K562 (cell line): ENCODE measurements at places on chromosomes 4 and X. TPM values are rescaled to one million over a fixed set of nuclear protein-coding genes. Genes with fewer than 3 reads are reported as not detected.

DNA sequence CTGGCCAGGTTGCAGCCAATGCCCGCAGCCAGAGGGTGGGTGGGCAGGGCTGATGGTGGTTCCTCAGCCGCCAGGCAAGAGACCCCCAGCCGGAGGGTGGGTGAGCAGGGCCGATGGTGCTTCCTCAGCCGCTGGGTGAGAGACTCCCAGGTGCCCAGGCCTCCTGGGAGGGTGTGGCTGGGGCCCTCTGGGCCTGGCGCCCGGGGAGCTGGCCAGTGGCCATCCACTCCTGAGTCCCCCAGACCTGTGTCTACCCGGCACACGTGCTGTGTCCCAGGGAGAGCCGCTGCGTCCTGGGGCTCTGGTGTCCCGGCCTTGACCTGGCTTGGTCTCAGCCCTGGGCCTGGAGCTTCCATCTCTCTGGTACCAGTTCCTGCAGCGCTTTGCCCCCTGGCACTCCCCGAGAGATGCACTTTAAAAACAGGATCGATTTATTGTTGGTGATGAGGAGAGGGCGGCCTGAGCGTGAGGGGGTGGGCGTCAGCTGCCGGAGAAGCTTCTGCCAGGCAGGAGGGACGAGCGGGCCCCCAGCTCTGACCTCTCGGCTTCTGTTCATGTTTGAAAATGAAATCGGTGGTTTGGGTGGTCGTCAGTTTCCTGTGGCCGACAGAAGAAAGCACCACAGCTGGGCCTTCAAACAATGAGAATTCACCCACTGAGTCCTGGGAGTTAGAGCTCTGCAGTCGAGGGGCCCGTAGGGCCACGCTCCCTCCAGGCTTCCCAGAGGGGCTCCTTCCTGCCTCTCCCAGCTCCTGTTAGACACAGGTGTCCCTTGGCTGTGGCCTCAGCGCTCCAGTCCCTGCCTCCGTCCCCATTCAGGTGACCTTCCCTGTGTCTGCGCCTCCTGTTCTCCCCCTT is 6.5 kb downstream of the DOK7 start:
- H3K27ac ChIP-seq = no peak overlapping the region
- no peak overlapping the region for H3K4me3 ChIP-seq
- H3K4me1 ChIP-seq = peaks cover 25% of the 10 kb centered on the region
- peaks cover 28% of the 10 kb centered on the region for H3K27me3 ChIP-seq
- no peaks in the 10 kb centered on the region for H3K36me3 ChIP-seq

DNA sequence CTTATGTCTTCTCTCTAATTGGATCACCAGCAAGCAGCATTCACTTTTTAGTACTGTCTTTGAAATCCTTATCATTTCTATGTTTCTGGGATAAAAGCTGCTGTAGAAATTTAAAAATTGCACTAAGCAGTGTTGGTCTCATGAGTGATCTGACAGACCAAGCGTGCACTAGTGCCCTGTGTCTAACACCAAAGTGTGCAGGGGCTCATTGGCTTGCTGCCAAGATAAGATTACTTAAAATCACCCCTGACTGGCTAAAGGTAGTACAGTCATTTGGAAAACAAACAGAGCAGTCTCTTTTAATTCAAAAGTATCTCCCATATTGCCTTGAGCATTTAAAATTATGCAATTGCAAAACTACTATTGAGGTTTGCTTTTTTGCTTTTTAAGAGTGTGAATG is 304.6 kb downstream of the ARAP2 start:
- no peaks in the 10 kb centered on the region for H3K4me1 ChIP-seq
- no peak for DNase-seq
- H3K36me3 ChIP-seq = no peaks in the 10 kb centered on the region
- no peaks in the 10 kb centered on the region for H3K27me3 ChIP-seq

The C1QTNF7 gene
- total RNA-seq = not detected in 2 replicates

DNA sequence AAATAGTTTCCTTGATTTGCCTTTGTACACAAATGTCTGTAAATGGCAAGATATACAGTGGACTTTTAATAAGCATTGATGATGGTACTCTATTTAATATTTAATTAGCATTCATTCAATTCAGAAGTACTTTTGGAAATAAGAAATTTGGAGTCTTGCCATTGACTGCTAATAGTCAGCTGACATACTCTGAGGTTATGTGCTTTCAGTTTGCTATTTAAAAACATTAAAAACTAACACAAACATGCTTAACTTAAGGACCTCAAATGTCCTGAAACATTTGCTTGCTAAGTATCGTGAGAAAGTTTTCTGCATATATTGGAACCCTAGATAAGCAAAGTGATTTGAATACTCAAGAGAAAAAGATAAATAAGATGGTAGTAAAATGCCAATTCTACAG is 64.6 kb downstream of the REELD1 start:
- no peaks in the 10 kb centered on the region for H3K27me3 ChIP-seq
- no peak for DNase-seq
- H3K4me3 ChIP-seq = no peak overlapping the region
- peaks cover 5% of the 10 kb centered on the region; the same call in 2 of the 3 replicates for H3K4me1 ChIP-seq
- H3K36me3 ChIP-seq = no peaks in the 10 kb centered on the region
- H3K27ac ChIP-seq = no peak overlapping the region

DNA sequence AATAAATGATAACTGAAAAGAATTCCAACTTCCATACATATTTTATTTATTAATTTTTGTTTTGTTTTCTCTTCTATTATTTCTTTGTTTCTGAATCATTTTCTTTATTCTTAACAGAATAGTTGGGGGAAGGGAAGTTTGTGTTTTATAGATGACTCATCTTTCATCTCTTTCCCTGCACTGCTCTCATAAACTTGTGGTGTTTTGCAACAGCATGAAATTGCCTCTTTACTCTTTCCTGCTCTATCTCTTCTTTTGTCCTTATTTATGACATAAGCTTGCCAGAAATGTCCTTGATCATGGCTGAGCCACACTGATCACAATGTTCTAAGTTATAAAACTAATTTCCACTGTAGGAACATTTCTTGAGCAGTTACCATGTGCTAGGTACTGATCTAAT is 22.3 kb downstream of the QRFPR start:
- H3K36me3 ChIP-seq = no peaks in the 10 kb centered on the region
- DNase-seq = no peak
- no peak overlapping the region for H3K27ac ChIP-seq
- no peak overlapping the region for H3K4me3 ChIP-seq

- H3K4me1 ChIP-seq = no peaks in the 10 kb centered on the region
- no peaks in the 10 kb centered on the region for H3K27me3 ChIP-seq
- H3K4me3 ChIP-seq = no peak overlapping the region
- DNase-seq = no peak
- no peaks in the 10 kb centered on the region for H3K36me3 ChIP-seq
- no peak overlapping the region for H3K27ac ChIP-seq
These were observed 30.7 kb downstream of the HS3ST1 start for GRCh38 chr4:11397819-11398610.

GRCh38 chrX:84221181-84221580 is 33.2 kb upstream of the RPS6KA6 start:
- no peaks in the 10 kb centered on the region for H3K4me1 ChIP-seq
- no peak overlapping the region for H3K27ac ChIP-seq
- DNase-seq = no peak
- no peaks in the 10 kb centered on the region for H3K27me3 ChIP-seq
- no peaks in the 10 kb centered on the region for H3K36me3 ChIP-seq

- no peak for DNase-seq
- H3K4me1 ChIP-seq = no peaks in the 10 kb centered on the region
- no peak overlapping the region for H3K4me3 ChIP-seq
These were observed 144.6 kb upstream of the EDNRA start for GRCh38 chr4:147336252-147336651.

The APLN gene
- total RNA-seq = 0.04 TPM in 1 of 2 replicates, not detected in the other

GRCh38 chr4:95465010-95465409 is 83.8 kb downstream of the UNC5C start:
- no peaks in the 10 kb centered on the region for H3K4me1 ChIP-seq
- no peak overlapping the region for H3K27ac ChIP-seq
- DNase-seq = no peak
- 0 out of 2 replicates have a peak, but pooled peaks cover 4% of the 10 kb centered on the region for H3K27me3 ChIP-seq
- no peaks in the 10 kb centered on the region for H3K36me3 ChIP-seq
- no peak overlapping the region for H3K4me3 ChIP-seq

DNA sequence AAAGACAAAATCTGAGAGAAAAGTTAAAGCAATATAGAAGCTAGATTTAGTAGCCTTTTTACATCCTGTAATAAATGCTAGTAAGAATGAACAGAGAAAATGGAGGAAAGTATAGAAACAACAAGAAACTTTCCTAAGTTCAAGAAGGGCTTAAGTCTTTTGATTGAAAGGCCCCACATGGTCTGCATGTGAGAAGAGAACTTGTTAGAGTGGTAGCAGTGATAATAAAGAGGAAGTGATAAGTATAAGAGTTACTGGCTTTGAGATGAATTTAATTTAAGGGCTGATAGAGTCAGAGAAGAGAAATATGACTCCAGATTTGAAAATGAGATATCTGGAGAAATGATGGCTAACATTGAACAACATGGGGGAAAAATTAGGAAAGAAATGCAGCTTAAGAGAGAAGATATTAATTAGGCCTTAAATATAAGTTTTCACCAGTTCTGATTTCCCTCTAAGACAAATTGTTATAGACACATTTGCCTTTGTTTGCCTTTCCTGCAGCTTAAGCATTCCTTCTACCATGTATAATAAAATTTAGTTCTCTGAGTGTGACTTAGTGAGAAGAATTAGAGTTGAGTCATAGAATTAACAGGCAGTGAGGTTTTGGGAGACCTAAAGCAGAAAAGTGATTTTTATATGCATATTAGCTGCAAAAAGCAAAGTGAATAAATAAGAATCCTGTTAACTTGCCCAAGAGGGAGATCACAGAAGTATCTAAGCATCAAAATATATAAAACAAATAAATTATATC is 18.4 kb downstream of the ZFX start:
- no peak overlapping the region for H3K27ac ChIP-seq
- peaks cover 32% of the 10 kb centered on the region for H3K36me3 ChIP-seq
- H3K27me3 ChIP-seq = no peaks in the 10 kb centered on the region
- DNase-seq = no peak

GRCh38 chr4:151087467-151087866 is 12.0 kb upstream of the RPS3A start:
- H3K36me3 ChIP-seq = no peaks in the 10 kb centered on the region
- no peak overlapping the region for H3K27ac ChIP-seq
- H3K27me3 ChIP-seq = no peaks in the 10 kb centered on the region

GRCh38 chr4:73244945-73245601 is 13.5 kb downstream of the ANKRD17 start:
- DNase-seq = no peak
- H3K4me3 ChIP-seq = no peak overlapping the region
- H3K27me3 ChIP-seq = no peaks in the 10 kb centered on the region
- peaks cover 33% of the 10 kb centered on the region; the same call in 2 of the 3 replicates for H3K36me3 ChIP-seq

DNA sequence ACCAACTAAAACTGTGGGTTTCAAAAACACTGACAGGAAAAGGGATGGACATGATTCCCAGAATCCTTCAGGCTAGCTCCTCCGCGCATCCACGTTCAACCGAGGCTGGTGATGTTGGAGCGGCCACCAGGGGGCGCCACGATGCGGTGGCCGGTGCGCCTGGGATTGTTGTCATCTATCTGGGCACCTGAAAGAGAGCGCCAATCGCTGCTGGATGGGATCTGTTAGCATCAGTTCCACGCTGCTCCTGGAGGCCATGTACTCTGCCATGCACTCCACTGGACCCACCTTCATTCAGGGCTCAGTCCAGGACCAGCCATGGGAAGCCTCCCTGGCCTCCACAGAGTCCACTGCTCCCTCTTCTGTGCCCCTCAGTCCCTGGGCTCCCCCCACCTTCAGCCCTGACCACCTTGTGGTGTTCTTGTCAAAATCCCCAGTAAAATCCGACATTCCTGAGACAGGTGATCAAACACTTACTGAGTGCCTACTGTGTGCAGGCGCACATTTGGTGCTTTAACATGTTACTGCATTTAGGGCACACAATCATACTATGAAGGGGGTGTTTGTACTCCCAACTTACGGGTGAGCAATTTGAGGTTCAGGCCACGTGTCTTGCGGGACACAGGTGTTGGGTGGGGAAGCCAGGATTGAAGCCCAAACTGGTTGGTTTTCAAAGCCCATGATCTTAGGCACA is 71.1 kb downstream of the CRMP1 start:
- no peaks in the 10 kb centered on the region for H3K27me3 ChIP-seq
- no peak overlapping the region for H3K4me3 ChIP-seq
- no peaks in the 10 kb centered on the region for H3K36me3 ChIP-seq
- no peaks in the 10 kb centered on the region for H3K4me1 ChIP-seq
- H3K27ac ChIP-seq = no peak overlapping the region
- peak; percentile 58 for DNase-seq

The HPSE gene
- 0.20 and 0.22 TPM in 2 replicates for total RNA-seq

GRCh38 chr4:77434299-77435092 is 171.1 kb upstream of the CXCL13 start:
- H3K4me1 ChIP-seq = no peaks in the 10 kb centered on the region
- H3K27me3 ChIP-seq = no peaks in the 10 kb centered on the region
- no peak overlapping the region for H3K4me3 ChIP-seq
- DNase-seq = no peak
- no peaks in the 10 kb centered on the region for H3K36me3 ChIP-seq

GRCh38 chrX:98432413-98432812 is 1548.7 kb downstream of the RPA4 start:
- H3K4me3 ChIP-seq = no peak overlapping the region
- no peak for DNase-seq
- no peaks in the 10 kb centered on the region for H3K36me3 ChIP-seq
- H3K27ac ChIP-seq = no peak overlapping the region

The AGTR2 gene
- not detected in 2 replicates for total RNA-seq

The PNMA3 gene
- 1.2 and 1.3 TPM in 2 replicates for total RNA-seq

- no peaks in the 10 kb centered on the region for H3K27me3 ChIP-seq
- no peak overlapping the region for H3K4me3 ChIP-seq
- H3K4me1 ChIP-seq = no peaks in the 10 kb centered on the region
- DNase-seq = peak; percentile 54
- H3K27ac ChIP-seq = no peak overlapping the region
- no peaks in the 10 kb centered on the region for H3K36me3 ChIP-seq
These were observed 153.6 kb upstream of the INTU start for GRCh38 chr4:127479031-127479622.

DNA sequence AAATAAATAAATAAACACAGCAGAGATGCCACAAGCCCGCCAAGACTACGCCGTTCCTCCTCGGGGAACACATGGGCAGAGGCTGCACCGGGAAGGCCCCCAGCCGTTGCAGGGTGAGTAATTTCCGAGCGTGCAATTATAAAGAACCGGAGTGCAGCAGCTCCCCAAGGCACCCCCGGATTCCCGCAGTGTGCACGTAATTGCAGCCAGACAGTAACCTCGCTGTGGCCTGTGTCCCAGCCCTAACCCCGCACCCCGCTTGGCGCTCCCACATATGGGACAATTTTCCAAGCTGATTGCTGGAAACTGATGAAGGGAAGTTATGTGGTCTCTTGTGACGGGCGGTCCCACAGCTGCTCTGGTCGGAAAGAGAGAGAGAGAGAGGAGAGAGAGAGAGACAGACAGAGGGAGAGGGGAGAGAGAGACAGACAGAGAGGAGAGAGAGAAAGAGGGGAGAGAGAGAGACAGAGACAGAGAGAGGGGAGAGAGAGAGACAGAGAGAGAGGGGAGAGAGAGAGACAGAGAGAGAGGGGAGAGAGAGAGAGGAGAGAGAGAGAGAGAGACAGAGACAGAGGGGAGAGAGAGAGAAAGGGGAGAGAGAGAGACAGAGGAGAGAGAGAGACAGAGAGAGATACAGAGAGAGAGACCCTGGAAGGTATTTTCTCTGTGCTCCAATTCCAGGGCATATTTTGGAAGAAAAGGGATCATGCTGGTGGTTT is 275.4 kb downstream of the SHOX start:
- DNase-seq = no peak
- H3K27ac ChIP-seq = no peak overlapping the region
- no peaks in the 10 kb centered on the region for H3K36me3 ChIP-seq
- H3K27me3 ChIP-seq = no peaks in the 10 kb centered on the region
- no peak overlapping the region for H3K4me3 ChIP-seq
